ENCODE measurements at places on chromosomes 4 and X. TPM values are rescaled to one million over a fixed set of nuclear protein-coding genes. Genes with fewer than 3 reads are reported as not detected.

GRCh38 chrX:97672138-97672537 lies 788.4 kb downstream of the RPA4 start:
- H3K36me3 ChIP-seq: no peaks in the 10 kb centered on the region
- no peak for DNase-seq
- H3K27me3 ChIP-seq: no peaks in the 10 kb centered on the region

DNA sequence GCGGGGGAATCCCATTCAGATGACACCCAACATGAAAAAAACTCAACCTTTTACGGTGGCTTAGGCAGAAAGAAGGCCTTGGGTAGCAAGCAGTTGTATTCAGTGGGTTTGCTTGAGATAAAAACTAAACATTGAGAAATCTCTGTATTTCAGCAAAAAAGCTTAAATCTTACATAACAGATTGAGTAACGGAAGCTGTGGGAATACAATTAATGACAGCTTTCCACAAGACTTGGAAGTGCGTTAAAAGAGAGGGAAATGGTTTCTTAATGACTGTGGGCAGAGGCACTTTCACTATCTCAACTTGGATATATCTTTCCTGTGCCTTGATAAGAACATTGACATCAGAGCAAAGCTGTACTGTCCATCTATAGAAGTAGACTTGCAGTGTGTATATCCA lies 418.5 kb upstream of the HS3ST1 start:
- H3K4me3 ChIP-seq: no peak overlapping the region
- H3K36me3 ChIP-seq: no peaks in the 10 kb centered on the region
- H3K27me3 ChIP-seq: no peaks in the 10 kb centered on the region

DNA sequence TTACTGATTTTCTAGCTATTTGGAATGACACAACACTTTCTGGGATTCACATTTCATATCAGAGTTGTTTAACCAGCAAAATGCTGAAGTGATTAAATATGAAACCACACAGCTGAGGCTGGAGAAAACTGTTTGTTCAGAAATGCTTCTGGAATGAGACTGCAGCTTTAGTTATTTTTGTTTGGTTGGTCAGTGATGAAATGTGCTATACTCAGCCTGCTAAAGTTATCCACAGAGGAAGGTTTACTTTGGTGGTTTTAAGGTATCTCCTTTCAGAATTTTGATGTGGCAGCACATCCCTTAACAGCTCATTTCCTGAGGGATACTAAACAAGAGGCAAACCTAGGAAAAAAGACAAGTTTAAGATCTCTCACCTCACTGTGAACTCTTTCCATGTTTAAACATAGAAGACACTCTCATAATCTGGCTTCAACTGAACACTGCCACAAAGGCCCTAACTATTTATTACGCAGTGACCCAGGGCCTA lies 106.6 kb upstream of the PDE5A start:
- H3K27ac ChIP-seq: peak overlapping the region; percentile 88
- no peak for DNase-seq
- H3K4me1 ChIP-seq: peaks cover 30% of the 10 kb centered on the region
- H3K27me3 ChIP-seq: no peaks in the 10 kb centered on the region
- no peaks in the 10 kb centered on the region for H3K36me3 ChIP-seq

- no peak overlapping the region for H3K4me3 ChIP-seq
- peaks cover 7% of the 10 kb centered on the region for H3K27me3 ChIP-seq
- no peaks in the 10 kb centered on the region for H3K4me1 ChIP-seq
- no peak overlapping the region for H3K27ac ChIP-seq
- DNase-seq: no peak
Observed at GRCh38 chrX:21674430-21675186, 16.5 kb upstream of the KLHL34 start.

DNA sequence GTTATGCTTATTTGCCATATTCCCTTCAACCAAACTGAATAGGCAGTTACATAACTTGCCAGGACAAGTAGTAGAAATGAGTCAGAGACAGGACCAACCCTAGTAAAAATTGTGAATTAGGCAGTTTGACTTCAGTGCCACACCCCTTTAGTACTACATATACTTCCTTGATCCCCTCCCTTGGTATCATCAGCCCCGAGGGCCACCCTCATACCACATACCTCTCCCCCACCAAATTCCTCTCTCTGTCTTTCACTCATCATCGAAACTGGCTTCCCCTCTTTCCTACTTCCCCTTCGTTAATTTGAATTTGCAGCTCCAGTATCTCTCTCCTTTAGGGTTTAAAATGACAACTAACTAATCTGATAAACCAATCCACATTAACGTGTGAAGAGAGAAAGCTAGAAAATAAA lies 7.9 kb upstream of the PTPN13 start:
- no peak for DNase-seq
- H3K4me3 ChIP-seq: no peak overlapping the region
- H3K27ac ChIP-seq: no peak overlapping the region

DNA sequence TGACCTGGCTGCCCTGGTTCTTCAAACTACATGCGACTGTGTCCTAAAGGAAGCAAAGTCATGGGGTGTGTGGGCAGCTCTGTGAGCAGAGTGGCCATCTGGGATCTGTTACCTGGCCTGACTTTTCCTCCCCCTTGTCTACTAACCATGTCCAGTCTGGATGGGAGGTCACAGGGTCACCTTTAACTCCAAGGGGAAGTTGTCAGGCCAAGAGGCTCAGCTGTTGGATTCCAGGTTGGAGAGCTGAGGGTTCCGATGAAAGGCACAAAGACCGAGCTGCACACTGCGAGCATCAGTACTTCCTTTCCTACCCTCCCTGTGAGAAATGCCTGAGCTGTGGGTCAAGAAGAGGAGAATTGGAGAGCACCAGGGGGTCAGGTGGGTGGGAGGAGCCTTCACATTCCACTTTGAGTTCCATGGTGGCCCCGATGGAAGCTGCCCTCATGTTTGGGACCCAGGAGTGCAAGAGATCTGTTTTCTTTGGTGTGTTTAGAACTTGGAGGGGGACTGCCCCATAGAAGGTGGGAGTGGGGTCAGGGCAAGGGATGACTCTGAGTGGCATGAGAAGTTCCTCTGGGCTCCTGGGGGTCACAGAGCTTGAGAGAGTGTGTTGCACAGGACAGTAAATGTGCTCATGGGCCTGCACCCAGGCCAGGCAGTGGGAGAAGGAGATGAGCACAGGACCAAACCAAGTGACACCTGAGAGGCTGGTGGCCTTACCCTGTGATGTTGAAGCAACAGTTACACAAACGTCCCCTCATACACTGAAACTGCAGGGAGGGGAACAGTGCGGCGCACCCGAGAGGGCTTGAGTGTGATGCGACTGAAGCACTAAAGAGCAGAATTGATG lies 36.2 kb downstream of the RGS12 start:
- H3K27me3 ChIP-seq: no peaks in the 10 kb centered on the region
- H3K36me3 ChIP-seq: no peaks in the 10 kb centered on the region
- H3K4me3 ChIP-seq: no peak overlapping the region
- no peak for DNase-seq
- H3K27ac ChIP-seq: peak overlapping the region; percentile 41

DNA sequence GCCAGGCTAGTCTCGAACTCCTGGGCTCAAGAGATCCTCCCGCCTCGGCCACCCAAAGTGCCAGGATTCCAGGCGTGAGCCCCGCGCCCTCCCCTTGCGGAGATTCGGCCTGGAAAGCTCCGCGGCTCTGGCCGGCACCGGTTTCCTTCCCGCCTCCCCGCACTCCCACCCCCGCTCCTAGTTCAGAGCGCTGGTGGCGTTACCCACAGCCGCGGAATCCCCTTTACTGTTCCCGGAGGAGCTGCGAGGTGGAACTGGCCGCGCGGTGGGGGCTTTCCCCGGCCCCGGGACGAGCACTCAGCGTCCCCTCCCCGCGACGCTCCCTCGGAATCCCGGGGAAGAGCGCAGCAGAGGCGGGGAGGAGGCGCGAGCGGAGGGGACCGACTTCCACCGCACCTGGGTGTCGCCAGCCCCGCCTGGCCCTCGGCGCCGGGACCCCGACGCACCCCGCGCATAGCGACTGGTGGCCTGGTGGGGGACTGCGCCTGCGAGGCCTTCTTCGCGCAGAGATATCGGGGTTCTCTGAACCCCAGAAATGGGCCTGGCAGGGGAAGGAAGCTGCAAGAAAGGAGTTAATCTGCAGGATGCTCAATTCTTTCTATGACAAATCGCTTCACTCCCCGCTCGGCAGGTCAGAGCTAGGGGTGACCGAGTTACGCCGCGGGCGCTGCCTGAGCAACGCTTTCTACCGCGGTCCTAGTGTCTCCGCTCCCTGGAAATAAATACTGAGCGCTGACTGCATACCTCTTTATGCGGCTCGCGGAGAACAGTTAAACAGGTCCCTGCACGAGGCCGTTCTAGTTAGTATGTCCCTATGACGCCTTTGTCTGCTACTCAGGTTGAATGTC lies 14.6 kb upstream of the SLC25A4 start:
- H3K27me3 ChIP-seq: no peaks in the 10 kb centered on the region
- H3K27ac ChIP-seq: peak overlapping the region; percentile 71
- DNase-seq: peak; percentile 61
- H3K4me1 ChIP-seq: no peaks in the 10 kb centered on the region
- H3K36me3 ChIP-seq: no peaks in the 10 kb centered on the region

GRCh38 chr4:26056406-26056805 lies 142.4 kb downstream of the SMIM20 start:
- no peak overlapping the region for H3K4me3 ChIP-seq
- DNase-seq: no peak
- no peaks in the 10 kb centered on the region for H3K4me1 ChIP-seq
- H3K27ac ChIP-seq: no peak overlapping the region
- no peaks in the 10 kb centered on the region for H3K36me3 ChIP-seq

FRMD7 gene
- total RNA-seq: not detected

DNA sequence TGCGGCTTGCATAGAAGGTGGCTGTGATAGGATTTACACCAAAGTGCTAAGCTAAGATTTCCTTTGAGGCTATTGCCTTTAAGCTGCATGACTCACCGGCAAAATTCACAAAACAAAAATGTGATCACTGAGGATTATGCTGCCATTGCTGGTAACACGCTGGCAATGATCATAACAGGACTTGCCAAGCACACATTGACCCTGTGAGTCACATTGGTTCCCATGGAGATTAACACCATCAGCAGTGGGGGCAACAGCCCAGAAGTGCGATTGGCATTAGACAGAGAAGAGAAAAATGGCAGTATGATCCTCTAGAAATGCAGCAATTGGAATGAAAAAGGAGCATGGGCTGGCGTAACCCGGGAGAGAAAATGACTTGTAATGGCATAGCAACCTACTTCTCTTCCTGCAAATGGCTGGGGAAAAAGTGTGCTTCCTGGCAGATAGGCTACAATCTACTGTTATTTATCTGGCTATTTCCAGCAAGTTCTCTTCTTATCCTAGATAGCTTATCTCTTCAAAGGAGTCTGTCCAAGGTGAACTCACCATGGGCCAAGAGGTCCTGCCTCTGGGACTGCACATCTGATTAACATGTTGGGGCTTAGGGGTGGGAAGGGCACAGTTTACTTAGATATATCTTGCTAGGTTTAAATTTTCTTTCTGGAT lies 314.2 kb upstream of the IGFBP7 start:
- no peak overlapping the region for H3K4me3 ChIP-seq
- H3K36me3 ChIP-seq: no peaks in the 10 kb centered on the region
- H3K4me1 ChIP-seq: no peaks in the 10 kb centered on the region
- H3K27me3 ChIP-seq: no peaks in the 10 kb centered on the region
- H3K27ac ChIP-seq: no peak overlapping the region

GRCh38 chrX:2723286-2723879 lies 28.5 kb upstream of the XG start:
- peaks cover 29% of the 10 kb centered on the region for H3K36me3 ChIP-seq
- DNase-seq: no peak
- no peak overlapping the region for H3K4me3 ChIP-seq
- no peaks in the 10 kb centered on the region for H3K4me1 ChIP-seq
- no peak overlapping the region for H3K27ac ChIP-seq
- no peaks in the 10 kb centered on the region for H3K27me3 ChIP-seq

PPARGC1A gene
- 89.3 TPM for total RNA-seq

GRCh38 chr4:174018236-174018635 lies 265.2 kb downstream of the FBXO8 start:
- H3K4me1 ChIP-seq: no peaks in the 10 kb centered on the region
- H3K36me3 ChIP-seq: no peaks in the 10 kb centered on the region
- no peak overlapping the region for H3K4me3 ChIP-seq
- H3K27ac ChIP-seq: no peak overlapping the region
- no peaks in the 10 kb centered on the region for H3K27me3 ChIP-seq

S100P gene
- 0.34 TPM for total RNA-seq

DNA sequence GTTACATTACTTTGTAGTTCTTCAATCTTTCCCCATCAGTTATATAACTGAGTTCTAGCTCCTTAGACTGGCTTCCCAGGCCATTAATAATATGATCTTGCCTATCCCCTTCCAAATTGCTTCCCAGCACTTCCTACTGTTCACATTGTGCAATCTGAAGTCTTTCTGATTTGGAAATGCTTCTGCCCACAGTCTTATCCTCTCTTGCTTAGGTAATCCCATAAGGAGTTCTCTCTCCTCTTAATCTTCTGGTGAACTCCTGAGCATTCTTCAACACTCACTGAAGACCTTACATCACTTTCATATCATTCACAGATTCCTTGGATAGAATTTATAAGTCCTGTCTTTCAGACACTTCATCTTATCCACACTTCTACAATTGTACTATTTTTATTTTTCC lies 132.7 kb upstream of the TTC29 start:
- H3K27ac ChIP-seq: no peak overlapping the region
- DNase-seq: no peak
- H3K4me1 ChIP-seq: no peaks in the 10 kb centered on the region
- H3K4me3 ChIP-seq: no peak overlapping the region

HDX gene
- total RNA-seq: 0.86 TPM

MAGEC1 gene
- not detected for total RNA-seq

GPC3 gene
- 1.4 TPM for total RNA-seq

- no peak overlapping the region for H3K27ac ChIP-seq
- H3K27me3 ChIP-seq: no peaks in the 10 kb centered on the region
- H3K4me3 ChIP-seq: no peak overlapping the region
- no peaks in the 10 kb centered on the region for H3K36me3 ChIP-seq
- no peak for DNase-seq
Observed at GRCh38 chr4:141240259-141240658, 19.6 kb downstream of the ZNF330 start.

DNA sequence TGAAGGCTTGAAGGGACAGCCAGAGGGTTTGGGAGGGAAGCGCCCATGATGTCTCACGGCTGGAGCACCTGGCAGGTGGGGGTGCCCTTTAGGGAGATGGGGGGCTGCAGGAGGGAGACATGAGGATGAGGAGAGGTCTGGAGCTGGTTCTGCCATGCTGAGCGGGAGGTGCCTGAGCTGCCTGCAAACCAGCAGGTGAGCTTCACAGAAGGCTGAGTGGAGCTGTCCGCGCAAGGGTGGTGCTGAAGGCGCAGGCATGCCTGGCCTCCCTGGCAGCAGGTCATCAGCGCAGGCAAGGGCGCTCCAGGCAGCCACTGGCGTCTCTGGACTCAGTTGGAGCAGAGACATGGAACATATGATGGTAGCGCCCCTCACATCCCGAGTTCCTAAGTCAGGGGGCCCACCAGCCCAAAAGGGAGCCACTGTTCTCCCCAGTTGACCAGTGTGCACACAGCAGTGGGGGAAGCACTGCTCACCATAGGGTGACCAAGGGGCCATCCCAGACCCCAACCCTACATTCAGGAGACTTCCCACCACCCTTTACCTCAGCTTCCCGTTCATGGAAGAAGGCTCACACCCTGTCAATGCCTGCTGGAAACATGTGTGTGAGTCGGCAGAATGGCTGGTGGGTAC lies 25.8 kb downstream of the ADRA2C start:
- no peak overlapping the region for H3K4me3 ChIP-seq
- no peaks in the 10 kb centered on the region for H3K27me3 ChIP-seq
- H3K27ac ChIP-seq: no peak overlapping the region
- H3K36me3 ChIP-seq: no peaks in the 10 kb centered on the region
- DNase-seq: peak; percentile 48

AKAP14 gene
- total RNA-seq: not detected

- peaks cover 15% of the 10 kb centered on the region for H3K4me1 ChIP-seq
- no peak overlapping the region for H3K4me3 ChIP-seq
- DNase-seq: no peak
- H3K27me3 ChIP-seq: no peaks in the 10 kb centered on the region
- H3K36me3 ChIP-seq: no peaks in the 10 kb centered on the region
- H3K27ac ChIP-seq: peak overlapping the region; percentile 64
Observed at GRCh38 chrX:74272230-74272629, 31.8 kb upstream of the ZCCHC13 start.
